ENCODE measurements at places on chromosomes 5 and 9. TPM values are rescaled to one million over a fixed set of nuclear protein-coding genes. Genes with fewer than 3 reads are reported as not detected.
A peak's percentile ranks its signal among the peaks of the same experiment; 100 is the strongest.

DNA sequence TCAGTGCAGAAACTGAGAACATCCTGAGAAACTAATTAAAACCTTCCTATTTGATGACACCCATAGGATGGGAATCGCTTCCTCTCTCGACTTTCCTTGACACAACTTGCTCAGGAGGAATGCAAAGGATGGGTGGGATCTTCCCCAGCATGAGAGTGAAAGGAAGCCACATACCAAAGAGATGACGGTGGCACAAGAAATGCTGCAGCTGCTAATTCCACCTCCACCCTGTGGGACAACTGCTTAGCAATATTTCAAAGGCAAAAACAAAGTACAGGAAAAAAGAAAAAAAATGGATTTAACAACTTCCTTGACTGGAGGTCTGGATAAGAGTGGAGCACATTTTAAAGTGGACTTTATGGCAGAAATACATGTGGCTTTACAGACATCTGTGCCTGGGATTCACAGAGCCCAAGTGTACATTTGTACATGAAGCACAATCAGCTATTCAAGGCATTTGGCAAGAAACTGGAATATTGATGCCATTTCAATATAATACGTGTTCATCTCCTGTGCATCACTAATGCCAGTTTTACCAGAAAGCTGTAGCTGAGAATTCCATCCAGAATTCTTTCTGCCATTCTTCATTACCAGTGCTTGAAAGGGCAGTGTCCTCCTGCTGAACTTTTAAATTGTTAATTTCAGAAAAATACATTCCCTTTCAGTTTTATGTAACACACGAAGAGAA is 359.2 kb upstream of the ACTBL2 start:
- peak overlapping the region; percentile 3 for H3K27ac ChIP-seq
- H3K4me1 ChIP-seq: peaks cover 16% of the 10 kb centered on the region
- DNase-seq: no peak
- no peak overlapping the region for H3K4me3 ChIP-seq
- H3K36me3 ChIP-seq: no peaks in the 10 kb centered on the region

Gene MZB1
- total RNA-seq: 0.25 TPM

- no peak overlapping the region for H3K4me3 ChIP-seq
- H3K4me1 ChIP-seq: peaks cover 6% of the 10 kb centered on the region
- no peaks in the 10 kb centered on the region for H3K27me3 ChIP-seq
These were observed 141.8 kb downstream of the YIPF5 start for GRCh38 chr5:144028636-144029035.

GRCh38 chr9:93369686-93370085 is 81.8 kb upstream of the FAM120A start:
- no peak overlapping the region for H3K4me3 ChIP-seq
- no peaks in the 10 kb centered on the region for H3K4me1 ChIP-seq
- no peaks in the 10 kb centered on the region for H3K36me3 ChIP-seq
- no peak overlapping the region for H3K27ac ChIP-seq

- no peaks in the 10 kb centered on the region for H3K36me3 ChIP-seq
- no peaks in the 10 kb centered on the region for H3K4me1 ChIP-seq
- no peak overlapping the region for H3K27ac ChIP-seq
- no peaks in the 10 kb centered on the region for H3K27me3 ChIP-seq
These were observed 52.1 kb upstream of the ERBIN start for GRCh38 chr5:65874241-65874640.

GRCh38 chr5:125180231-125180829 is 433.9 kb upstream of the ZNF608 start:
- H3K4me1 ChIP-seq: no peaks in the 10 kb centered on the region
- no peaks in the 10 kb centered on the region for H3K27me3 ChIP-seq
- DNase-seq: no peak
- no peak overlapping the region for H3K4me3 ChIP-seq

Gene SLC36A3
- total RNA-seq: not detected

DNA sequence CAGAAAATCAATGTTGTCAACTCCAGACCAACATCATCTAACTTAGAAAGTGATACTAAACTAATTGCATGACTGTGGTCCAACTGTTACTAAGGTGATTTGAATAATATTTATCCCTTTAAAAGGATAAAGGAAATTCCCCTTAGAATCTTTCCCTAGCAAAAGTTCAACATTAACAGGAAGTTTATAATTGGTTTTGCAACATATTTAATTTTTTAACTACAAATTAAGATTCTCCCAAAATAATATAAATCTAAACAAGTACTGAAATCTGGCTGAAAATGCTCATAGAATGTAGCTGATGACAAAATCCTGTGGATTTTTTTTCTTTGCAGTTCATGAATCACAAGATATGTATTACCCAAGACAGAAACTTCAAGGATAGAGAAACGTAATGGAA is 151.4 kb downstream of the LPAR1 start:
- H3K27me3 ChIP-seq: no peaks in the 10 kb centered on the region
- no peak for DNase-seq

GRCh38 chr5:5209089-5209488 is 69.0 kb downstream of the ADAMTS16 start:
- no peaks in the 10 kb centered on the region for H3K4me1 ChIP-seq
- no peaks in the 10 kb centered on the region for H3K27me3 ChIP-seq
- DNase-seq: no peak
- no peak overlapping the region for H3K27ac ChIP-seq
- H3K36me3 ChIP-seq: no peaks in the 10 kb centered on the region

Data from neural crest cell (in vitro differentiated cells).